Choroid plexus epithelial cell (primary cell): ENCODE measurements at places on chromosomes 2 and 18.
A peak's percentile ranks its signal among the peaks of the same experiment; 100 is the strongest.

DNA sequence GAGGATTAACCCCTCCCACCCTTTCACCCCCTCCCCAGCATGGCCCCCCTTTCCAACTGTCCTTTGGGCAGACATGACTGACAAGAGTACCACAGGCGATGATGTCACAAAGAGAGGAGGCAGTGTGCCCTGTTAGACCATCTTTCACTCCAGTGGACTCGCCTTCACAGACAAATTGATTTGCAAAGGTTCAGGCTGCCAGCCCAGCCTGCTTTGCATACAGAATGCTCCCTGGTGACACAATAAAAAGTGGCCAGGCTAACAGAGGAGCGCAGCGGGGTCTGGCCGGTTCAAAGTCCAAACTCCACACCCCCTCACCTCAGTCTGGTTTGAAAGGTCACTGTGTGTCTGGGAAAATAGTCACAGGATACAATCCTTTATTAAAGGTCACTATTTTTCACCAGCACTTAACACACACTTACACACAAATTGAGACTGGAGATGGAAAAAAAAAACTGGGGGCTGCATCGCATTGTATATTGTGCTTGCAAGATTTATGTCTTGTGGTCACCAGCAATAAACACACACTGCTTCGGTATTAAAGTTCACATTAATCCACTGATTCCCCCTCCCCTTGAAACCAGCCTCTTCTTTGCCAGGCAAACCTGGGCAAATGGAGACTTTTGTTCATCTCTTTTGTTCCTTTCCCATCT lies 236.9 kb downstream of the BCL11A start:
- no peak for DNase-seq

DNA sequence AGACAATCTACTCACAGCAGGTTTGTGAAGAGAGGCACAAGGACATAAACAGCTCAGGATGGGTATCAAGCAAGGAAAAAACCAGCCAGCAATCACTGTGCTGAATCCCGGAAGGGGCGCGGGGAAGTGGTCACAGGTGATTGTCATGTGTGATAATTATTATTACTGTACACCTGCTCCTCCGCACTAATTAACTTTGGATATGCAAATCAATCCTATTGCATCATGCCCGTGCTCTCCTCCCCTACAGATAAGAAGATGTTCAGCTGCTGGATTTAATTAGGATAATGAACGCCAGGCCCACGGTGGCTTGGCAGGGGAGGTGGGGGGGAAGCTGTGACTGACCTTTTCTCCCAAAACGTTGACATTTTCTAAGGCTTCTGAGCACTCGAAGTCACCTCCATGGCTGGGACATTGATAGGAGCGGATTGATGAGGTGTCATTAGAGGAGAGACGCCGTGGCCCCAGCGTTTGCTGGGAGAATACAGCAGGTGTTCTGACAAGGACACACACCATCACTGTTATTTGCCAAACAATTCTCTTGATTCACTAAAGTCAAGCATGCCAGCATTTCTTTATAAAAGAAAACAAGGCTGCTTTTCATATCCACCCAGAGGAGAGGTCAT lies 160.3 kb upstream of the VRK2 start:
- DNase-seq = no peak

DNA sequence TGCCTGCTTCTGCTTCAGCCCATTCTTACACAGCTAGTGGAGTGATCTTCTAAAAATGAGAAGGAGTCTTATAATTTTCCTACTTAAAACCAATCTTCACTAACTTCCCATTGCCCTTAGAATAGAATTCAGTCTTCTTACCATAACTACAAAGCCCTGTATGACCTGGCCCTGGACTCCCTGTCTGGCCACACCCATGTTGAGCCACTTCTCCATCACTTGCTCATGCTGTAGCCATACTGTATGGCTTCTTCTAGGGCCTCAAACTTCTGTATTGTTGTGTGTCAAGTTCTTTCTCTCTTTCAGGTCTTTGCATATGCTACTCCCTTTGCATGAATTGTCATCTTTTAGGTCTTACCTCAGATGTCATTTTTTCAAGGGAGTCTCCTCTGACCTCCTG lies 11.2 kb downstream of the DGUOK start:
- no peak for DNase-seq

DNA sequence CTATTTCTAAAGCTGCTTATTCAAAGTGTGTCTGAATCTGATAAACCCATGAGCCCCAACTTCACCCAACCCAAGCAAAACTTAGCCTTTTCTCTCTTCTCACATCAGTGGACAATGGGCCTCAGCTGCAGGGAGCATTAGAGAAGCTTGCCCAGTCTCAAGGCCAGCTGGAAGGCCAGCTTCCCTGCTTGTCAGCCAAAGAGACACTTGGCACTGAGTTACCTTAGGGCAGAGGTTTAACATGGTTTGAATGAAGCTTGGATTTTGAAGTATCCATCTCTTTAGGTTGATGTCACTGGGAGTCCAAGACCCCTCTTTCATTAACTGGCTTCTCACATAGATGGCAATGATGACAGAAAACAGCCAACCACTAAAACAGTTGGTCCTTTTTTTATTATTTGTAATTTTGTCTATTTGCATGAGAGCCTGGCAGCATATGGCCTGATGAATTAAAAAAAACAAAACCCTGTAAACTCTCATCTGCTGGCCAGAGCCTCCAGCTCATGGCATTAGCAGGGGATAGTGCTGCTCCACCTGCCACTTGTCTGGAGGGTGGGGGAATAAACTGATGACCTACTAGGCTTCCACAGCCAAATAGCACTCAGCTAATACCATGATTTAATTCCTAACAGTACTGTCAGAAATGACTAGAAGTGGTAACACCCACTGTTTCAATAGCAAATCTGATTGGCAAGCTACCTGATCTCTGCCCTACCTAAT lies 137.0 kb downstream of the UBE2E3 start:
- no peak for DNase-seq

DNA sequence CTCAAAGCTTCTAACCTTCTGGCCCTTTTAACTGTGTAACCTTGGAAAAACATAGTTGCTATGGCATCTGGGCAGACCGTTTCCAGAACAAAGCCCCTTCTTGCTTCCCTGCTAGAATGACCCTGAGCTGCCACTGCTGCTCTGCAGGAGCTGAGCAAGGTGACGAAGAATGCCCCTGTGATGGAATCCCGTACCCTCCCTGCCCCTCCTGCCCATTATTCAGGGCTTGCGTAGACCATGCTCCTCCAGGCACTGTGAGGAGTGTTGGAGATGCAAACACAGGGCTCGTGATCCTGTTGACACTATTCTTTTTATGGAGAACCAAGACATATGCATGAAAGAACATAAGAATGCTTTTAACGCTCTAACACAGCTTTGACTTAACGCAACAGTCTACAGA lies 191.1 kb downstream of the CDH2 start:
- DNase-seq = no peak

- DNase-seq = no peak
Measured at GRCh38 chr2:2575181-2575577, 244.1 kb upstream of the MYT1L start.

DNA sequence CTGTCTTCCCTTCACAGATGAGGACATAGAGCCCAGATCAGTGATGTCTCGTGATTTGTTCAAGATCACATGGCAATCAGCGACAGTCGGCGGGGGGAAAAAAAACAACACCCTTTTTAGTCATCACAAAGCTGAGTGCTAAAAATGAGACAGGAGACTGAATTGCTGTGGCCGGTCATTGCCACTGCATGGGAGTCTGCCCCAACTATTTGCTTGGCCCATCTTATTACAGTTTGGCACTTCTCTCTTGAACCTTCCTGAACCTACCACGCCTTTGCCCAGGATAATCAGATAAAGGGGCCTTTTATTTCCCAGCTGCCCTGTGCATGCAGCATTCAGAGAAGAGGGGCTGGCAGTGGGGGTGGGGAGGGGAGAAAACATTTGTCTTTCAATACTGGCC lies 42.7 kb downstream of the SETBP1 start:
- no peak for DNase-seq

- DNase-seq = no peak
Measured at GRCh38 chr2:198874472-198874858, 583.3 kb downstream of the SATB2 start.

- no peak for DNase-seq
Measured at GRCh38 chr2:127618551-127619202, 27.3 kb upstream of the GPR17 start.

- no peak for DNase-seq
Measured at GRCh38 chr18:57275111-57275510, 77.2 kb upstream of the ST8SIA3 start.

- DNase-seq = no peak
Measured at GRCh38 chr2:85291425-85292023, 36.3 kb downstream of the TGOLN2 start.

- no peak for DNase-seq
Measured at GRCh38 chr2:67462738-67463496, 65.8 kb downstream of the ETAA1 start.

- peak; percentile 100 for DNase-seq
Measured at GRCh38 chr2:676647-677055, 555 bp downstream of the TMEM18 start.
